ENCODE measurements at places on chromosomes 2 and 18. TPM values are rescaled to one million over a fixed set of nuclear protein-coding genes. Genes with fewer than 3 reads are reported as not detected.

Gene AQP12A
- not detected for total RNA-seq

Gene UGT1A10
- total RNA-seq = not detected

Gene CASP10
- total RNA-seq = 9.8 TPM

Gene DSG2
- 19.5 TPM for total RNA-seq

Gene PIAS2
- 35.2 TPM for total RNA-seq

Gene PLGLB1
- 1.5 TPM for total RNA-seq

Gene CLEC4F
- total RNA-seq = not detected

Gene WDR43
- total RNA-seq = 36.9 TPM

Gene PLEKHA3
- total RNA-seq = 8.2 TPM

DNA sequence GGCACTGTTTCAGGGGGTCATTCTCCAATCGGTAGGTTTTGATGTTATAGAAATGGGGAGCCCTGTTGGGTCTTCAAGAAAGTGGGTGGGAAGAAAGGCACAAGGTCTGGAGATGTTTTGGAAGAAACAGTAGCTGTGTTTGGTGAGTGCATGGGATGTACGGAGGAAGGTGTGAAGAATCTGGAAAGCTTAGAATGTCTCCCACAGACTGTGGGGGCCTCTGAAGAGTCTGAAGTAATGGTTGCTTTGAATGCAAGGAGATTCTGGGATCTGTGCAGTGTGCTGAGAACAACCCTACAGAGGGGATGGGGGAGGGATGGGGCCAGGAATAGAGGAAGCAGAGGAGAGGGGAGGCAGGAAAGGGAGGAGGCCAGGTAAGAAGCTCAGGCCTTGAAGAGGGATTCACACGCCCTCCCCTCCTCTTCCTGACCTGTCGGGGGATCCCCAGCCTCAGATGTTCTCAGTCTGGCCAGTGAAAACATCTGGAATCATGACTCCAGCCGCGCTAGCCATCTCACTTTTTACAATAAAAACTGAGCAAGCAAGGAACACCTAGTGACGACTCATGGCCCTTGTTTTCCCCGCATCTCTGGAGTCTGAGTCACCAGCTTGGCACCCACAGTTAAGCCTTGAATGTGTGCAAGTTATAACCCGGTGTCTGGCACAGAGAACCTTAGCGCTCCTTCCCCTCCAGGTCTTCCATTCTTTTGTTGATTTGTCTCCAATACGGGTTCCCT lies 74.2 kb downstream of the SH3BP4 start:
- DNase-seq = peak; percentile 91
- H3K4me1 ChIP-seq = peaks cover 18% of the 10 kb centered on the region
- H3K36me3 ChIP-seq = no peaks in the 10 kb centered on the region

DNA sequence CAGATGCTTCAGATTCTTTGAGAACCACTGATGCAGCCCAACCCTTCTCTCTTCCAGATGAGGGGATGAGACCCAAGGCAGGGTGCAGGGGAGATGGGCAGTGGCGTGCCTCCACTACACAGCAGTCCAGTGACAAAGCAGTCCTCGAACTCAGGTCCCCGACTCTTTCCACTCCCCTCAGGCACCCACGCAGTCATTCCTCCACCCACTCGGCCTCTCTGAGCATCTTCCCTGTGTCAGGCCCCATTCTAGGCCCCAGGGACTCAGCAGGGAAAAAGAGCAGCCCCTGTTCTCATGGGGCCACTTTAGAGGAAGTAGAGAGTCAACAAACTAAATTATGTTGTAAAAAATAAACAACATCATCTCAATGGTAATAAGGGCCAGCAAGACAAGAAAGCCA lies 15.2 kb downstream of the KCNK3 start:
- H3K4me3 ChIP-seq = no peak overlapping the region
- peaks cover 10% of the 10 kb centered on the region for H3K4me1 ChIP-seq
- H3K27me3 ChIP-seq = no peaks in the 10 kb centered on the region
- no peak overlapping the region for H3K27ac ChIP-seq
- no peak for DNase-seq

- H3K4me3 ChIP-seq = no peak overlapping the region
- H3K27me3 ChIP-seq = no peaks in the 10 kb centered on the region
- no peaks in the 10 kb centered on the region for H3K4me1 ChIP-seq
- H3K27ac ChIP-seq = no peak overlapping the region
These were observed 293.6 kb upstream of the SESTD1 start for GRCh38 chr2:179558010-179558934.

- H3K4me1 ChIP-seq = no peaks in the 10 kb centered on the region
- H3K27me3 ChIP-seq = no peaks in the 10 kb centered on the region
- H3K36me3 ChIP-seq = no peaks in the 10 kb centered on the region
- no peak overlapping the region for H3K27ac ChIP-seq
- no peak for DNase-seq
These were observed 205.9 kb upstream of the STK17B start for GRCh38 chr2:196376984-196377877.

GRCh38 chr2:64362562-64363026 lies 91.4 kb upstream of the LGALSL start:
- H3K4me3 ChIP-seq = no peak overlapping the region
- no peaks in the 10 kb centered on the region for H3K36me3 ChIP-seq
- no peak for DNase-seq
- H3K27ac ChIP-seq = no peak overlapping the region

GRCh38 chr2:224850081-224850480 lies 133.9 kb upstream of the CCDC195 start:
- H3K4me3 ChIP-seq = no peak overlapping the region
- H3K27ac ChIP-seq = no peak overlapping the region
- DNase-seq = no peak
- H3K27me3 ChIP-seq = no peaks in the 10 kb centered on the region

DNA sequence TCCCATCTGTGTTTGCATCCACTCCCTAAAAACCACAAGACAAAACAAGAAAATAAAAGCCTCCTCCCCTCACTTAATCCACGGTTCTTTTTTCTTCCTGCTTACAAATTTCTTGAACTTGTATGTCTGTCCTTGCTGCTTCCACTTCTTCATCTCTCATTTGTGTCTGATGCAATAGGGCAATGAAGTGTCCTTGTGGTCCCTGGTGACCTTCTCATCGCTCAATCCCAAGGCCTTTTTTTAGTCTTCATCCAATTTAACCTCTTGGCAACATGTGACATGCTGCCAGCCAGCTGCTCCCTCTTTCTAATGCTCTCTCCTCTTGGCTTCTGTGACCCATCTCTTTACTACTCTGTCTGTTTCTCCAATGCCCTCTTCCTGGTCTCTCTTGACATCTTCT lies 87.6 kb downstream of the SEMA4F start:
- no peak overlapping the region for H3K4me3 ChIP-seq
- no peak overlapping the region for H3K27ac ChIP-seq
- no peak for DNase-seq
- no peaks in the 10 kb centered on the region for H3K36me3 ChIP-seq
- H3K27me3 ChIP-seq = no peaks in the 10 kb centered on the region
- no peaks in the 10 kb centered on the region for H3K4me1 ChIP-seq

DNA sequence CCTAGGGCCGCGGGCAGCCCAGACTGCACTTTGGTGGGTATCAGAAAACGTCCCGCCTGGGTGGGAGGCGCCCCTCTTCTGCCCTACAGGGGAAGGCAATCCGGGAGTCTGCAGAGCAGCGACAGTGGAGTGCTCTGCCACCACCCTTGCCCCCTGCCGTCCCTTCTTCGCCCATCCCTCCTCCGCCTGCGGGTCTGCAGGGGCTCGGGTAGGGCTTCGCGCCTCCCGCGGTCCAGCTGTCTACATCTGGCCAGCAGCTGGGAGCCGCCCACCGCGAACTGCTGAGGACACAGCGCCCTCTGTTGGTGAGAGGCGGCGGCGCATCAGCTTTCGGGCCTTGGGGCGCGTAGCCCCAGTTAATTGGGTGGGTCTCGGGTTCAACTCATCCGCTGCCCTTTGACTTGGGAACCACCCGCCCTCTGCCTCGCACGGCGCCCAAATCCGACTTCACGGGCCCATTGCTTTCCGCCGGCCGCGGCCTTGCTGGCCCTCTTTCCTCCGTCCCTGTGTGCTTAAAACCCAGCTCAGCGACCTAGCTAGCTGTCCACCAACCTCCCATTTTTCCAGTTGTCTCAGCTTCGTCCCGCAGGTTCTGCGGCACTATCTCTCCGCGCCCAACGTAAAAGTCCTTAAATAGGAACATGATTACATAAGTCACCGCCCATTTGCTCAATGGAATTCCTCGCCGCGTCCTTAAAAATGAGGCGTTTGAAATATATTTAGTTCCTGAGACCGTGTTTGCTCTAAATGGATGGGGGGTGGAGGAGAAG lies 17.6 kb downstream of the WNT10A start:
- DNase-seq = peak; percentile 48
- no peaks in the 10 kb centered on the region for H3K36me3 ChIP-seq
- no peaks in the 10 kb centered on the region for H3K4me1 ChIP-seq

- no peaks in the 10 kb centered on the region for H3K27me3 ChIP-seq
- H3K36me3 ChIP-seq = no peaks in the 10 kb centered on the region
- DNase-seq = no peak
- H3K4me3 ChIP-seq = no peak overlapping the region
- H3K4me1 ChIP-seq = no peaks in the 10 kb centered on the region
These were observed 195.5 kb downstream of the L3MBTL4 start for GRCh38 chr18:6219116-6219717.

GRCh38 chr2:85049236-85049635 lies 78.3 kb downstream of the KCMF1 start:
- H3K27me3 ChIP-seq = no peaks in the 10 kb centered on the region
- no peaks in the 10 kb centered on the region for H3K36me3 ChIP-seq
- no peaks in the 10 kb centered on the region for H3K4me1 ChIP-seq
- DNase-seq = no peak
- no peak overlapping the region for H3K27ac ChIP-seq

DNA sequence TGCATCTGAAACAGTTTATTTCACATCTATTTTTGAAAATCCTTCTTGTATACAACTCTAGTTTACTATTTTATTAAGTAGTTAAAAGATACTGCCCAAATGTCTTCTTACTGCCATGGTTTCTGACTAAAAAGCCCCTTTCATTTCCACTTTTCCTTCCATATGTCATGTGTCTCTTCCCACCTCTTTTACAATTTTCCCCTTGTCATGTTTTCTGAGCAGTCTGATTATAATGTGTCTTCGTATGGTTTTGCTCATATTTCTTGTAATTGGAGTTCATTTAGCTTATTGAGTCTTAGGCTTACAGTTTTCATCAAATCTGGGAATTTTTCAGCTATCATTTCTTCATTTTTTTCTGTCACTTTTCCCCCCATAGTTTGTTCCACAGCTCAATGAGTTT lies 813.9 kb upstream of the GYPC start:
- H3K36me3 ChIP-seq = no peaks in the 10 kb centered on the region
- no peak overlapping the region for H3K27ac ChIP-seq

DNA sequence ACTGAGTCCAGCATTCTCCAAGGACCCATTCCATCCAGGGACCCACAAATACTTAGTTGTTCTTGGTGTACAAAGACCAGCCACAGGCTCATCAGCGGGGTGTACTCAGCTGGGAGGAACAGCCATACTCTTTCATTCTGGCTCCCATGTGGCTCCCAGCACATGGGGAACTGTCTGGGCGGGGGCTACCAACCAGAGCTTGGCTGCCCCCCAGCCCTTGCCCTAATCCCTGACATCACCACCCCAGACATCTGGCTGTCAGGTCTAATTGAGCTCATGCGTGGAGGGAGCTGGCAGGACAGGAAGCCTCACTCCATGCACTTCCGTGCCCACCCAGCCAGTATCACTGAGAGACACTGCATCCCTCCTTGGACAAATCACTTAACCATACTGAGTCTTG lies 283.6 kb downstream of the DYSF start:
- no peaks in the 10 kb centered on the region for H3K36me3 ChIP-seq
- H3K4me1 ChIP-seq = no peaks in the 10 kb centered on the region
- DNase-seq = no peak
- H3K27me3 ChIP-seq = no peaks in the 10 kb centered on the region
- no peak overlapping the region for H3K27ac ChIP-seq

GRCh38 chr18:8496186-8496585 lies 113.1 kb upstream of the RAB12 start:
- H3K36me3 ChIP-seq = no peaks in the 10 kb centered on the region
- DNase-seq = no peak
- no peak overlapping the region for H3K27ac ChIP-seq
- H3K27me3 ChIP-seq = no peaks in the 10 kb centered on the region
- H3K4me3 ChIP-seq = no peak overlapping the region

DNA sequence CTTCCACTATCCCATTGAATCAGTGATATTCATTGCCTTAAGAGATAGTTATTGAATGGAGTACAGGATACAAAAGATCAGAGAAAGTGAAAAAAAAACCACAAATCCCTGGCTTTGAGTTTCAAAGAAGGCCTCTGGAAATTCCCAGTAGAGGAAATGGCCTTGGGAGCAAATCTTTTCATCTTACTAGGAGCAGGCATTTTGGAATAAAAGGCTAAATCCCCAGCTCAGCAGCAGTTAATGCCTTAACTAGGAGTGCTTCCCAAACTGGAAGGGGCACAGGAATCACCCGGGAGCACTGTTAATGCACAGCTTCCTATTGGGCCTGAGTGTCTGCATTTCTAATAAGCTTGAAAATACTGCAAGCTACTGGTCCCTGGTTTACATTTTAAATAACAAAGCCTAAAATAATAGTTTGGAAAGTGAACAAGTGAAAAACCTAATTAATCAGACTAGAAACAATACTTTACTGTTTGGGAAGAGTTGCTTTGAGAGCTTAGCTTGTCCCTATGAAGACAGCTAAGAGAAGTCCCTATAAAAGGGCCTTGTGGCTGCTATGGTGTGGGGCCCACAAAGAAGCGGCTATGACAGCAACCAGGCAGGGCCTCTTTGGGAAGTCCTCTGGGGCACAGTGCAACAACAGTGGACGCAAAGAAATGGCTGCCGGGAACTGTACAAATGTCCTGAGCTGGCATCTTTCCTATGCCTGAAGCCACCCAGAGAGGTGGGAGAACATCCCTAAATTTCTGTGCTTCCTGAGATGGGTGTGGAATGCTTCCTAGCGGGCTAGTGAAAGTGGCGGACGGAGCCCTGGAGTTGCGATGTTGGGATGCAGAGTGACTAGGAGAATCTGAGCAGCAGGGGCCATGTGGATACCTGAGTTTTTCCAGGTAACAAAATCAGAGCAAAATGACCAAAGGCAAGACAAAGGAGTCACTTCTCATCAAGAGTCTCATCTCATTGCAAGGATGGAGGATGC lies 117.1 kb upstream of the KLHL14 start:
- DNase-seq = no peak
- no peaks in the 10 kb centered on the region for H3K4me1 ChIP-seq
- H3K36me3 ChIP-seq = no peaks in the 10 kb centered on the region

- no peaks in the 10 kb centered on the region for H3K36me3 ChIP-seq
- no peak overlapping the region for H3K4me3 ChIP-seq
- H3K4me1 ChIP-seq = no peaks in the 10 kb centered on the region
These were observed 2.0 kb downstream of the OST4 start for GRCh38 chr2:27069436-27069835.
